C1 segment of cervical spinal cord (tissue), 14 donors: ENCODE measurements at places on chromosomes 4 and X.

DNA sequence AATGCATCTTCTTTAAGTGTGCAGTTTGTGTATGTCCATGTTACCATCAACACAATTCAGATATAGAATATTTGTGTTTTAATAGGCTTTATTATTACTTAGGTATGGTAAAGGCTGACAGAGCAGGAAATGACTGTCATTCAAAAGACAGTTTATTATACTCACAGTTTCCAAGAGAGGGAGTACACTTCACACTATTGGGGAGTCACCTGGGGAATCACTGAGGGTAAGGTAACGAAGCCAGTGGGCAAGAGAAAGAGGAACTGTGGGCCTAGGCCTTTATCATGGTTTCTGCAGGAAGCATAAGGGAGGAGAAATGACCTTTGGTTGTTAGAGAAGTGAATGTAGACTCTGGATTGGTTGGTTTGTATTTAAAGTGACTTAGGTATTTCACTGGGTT, 235.1 kb upstream of the HCCS start:
- no peak for DNase-seq

- DNase-seq = no peak
Observed at GRCh38 chr4:155709918-155710317, 43.3 kb downstream of the GUCY1A1 start.

DNA sequence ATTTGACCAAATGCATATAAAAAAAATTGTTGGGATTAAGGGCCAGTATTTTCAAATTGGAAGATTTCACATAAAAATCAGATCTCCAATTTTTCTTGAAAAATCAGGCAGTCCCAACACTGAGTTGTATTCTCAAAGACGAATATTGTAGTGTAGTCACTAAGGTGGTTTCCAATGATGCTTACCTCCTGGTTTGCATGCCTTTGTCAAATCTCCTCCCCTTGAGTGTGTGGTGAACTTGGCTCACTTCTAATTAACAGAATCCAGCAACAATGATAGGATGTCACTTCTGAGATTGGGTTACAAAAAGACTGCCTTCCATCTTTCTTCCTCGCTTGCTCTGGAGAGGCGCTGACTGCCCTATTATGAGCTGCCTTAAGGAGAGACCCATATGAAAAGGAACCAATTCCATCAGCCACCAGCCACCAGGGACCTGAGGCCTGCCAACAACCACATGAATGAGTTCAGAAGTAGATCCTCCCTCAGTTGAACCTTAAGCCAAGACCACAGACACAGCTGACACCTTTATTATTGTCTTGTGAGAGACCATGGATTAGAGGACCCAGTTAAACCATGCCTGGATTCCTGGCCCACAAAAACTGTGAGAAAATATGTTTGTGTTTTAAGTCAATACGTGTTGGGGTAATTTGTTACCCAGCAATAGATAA, 31.2 kb upstream of the TSPAN5 start:
- no peak for DNase-seq

GRCh38 chrX:101729986-101730385, 70.3 kb upstream of the ARMCX2 start:
- DNase-seq = no peak

DNA sequence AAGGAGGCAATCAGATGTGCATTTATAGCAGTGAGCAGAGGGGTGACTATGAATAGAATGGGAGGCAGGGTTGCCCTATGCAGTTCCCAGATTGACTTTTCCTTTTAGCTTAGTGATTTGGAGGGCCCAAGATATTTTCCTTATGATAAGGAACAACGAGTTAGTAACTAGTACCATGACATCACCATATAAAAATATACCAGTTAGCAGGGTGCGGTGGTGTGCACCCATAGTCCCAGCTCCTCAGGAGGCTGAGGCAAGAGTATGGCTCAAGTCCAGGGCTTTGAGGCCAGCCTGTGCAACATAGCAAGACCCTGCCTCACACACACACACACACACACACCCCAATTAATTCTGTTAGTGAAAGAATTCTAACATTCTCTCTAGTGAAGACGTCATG, 53.0 kb downstream of the IL13RA2 start:
- no peak for DNase-seq

GRCh38 chr4:178937130-178937529, 1494.9 kb upstream of the AGA start:
- DNase-seq = no peak

DNA sequence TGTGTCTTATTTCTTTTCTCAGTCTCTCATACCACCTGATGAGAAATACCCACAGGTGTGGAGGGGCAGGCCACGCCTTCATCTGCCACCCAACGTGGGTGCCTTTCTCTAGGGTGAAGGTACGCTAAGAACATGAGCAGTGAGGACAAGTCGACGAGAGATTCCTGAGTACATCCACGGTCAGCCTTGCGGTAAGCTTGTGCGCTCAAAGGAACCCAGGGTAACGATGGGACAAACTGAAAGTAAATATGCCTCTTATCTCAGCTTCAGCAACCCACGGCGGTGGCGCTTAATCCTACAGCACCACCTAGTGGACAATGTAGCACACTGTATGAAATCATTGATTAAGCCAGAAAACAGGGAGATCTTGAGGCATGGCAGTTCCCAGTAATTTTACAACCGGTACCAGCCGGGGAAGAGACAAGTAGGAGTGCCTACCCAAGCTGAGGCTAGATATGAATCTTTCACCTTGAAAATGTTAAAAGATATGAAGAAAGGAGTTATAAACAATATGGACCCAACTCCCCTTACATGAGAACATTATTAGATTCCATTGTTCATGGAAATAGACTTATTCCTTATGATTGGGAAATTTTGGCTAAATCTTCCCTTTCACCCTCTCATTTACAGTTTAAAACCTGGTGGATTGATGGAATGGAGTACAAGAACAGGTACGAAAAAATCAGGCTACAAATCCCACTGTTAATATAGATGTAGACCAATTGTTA, 63.0 kb downstream of the ZNF732 start:
- DNase-seq = peak; percentile 26

DNA sequence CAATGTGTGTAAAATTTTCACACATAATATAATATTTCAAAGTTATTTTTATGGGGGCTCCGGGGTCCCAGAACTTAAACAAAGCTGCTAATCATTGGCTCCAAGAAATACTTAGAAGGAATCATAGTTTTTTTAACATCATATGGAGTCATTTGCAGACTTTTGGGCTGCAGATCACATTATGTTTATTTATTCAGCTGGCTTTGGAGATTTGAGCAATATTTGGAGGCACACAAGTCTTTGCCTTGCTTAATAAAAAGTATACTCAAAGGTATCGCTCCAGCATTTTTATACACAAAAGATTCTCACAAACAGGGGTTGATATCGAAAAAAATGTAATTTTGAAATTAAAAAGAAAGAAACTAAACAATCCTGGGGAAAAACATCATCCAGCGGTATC, 382.5 kb upstream of the TENM3 start:
- DNase-seq = no peak

GRCh38 chr4:101850698-101851097, 60.2 kb downstream of the BANK1 start:
- DNase-seq = no peak

DNA sequence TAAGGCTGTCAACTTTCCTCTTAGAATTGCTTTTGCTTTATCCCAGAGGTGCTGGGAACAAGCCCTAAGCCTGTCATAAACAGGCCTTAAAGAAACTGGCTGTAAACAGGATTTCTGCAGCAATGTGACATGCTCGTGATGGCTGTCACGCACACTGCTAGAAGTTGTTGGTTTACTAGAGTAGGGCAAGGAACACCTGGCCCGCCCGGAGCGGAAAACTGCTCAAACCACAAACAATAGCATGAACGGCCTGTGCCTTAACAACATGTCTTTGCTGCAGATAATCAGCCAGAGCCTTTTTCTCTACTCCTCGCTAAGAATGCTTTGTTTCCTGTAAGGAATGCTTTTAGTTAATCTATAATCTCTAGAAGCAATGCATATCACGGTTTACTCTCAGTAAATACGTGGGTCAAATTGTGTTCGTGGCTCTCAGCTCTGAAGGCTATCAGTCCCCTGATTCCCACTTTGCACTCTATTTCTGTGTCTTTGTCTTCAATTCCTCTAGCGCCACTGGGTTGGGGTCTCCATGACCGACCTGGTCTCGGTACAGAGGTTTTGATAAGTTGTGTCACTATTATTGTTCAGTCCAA, 318.3 kb downstream of the GLUD2 start:
- no peak for DNase-seq

GRCh38 chrX:111039606-111040005, 56.4 kb upstream of the PAK3 start:
- no peak for DNase-seq

DNA sequence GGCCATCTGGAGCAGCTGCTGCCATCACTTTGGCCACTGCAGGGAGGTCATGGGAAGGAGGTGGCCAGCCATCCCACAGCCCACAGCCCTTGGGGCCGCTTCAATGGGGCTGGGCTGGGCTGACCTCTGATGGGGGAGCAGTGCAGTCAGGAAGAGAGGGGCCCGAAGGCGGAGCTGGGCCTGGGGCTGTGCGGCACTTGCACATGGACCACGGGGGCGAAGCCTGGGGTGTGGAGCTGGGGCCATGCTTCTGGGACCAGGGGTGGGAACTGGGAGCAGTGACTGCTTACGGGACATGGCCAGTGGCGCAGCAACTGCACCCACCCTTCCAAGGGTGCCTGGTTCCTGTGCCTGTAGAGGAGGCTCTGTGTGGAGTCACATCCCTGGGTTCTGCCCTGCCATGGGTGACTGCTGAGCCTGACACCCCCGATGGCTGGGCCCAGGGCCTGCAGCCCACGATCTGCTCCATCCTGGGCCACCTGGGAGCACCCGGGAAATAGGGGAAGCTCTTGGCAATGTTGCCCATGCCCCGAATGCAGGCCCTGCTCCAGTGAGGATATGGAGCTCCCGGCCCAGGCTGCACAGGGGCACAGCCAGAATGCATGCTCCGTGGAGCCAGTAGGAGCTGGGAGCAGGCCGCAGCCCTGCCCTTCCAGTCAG, 22.4 kb upstream of the SULT1B1 start:
- DNase-seq = no peak

DNA sequence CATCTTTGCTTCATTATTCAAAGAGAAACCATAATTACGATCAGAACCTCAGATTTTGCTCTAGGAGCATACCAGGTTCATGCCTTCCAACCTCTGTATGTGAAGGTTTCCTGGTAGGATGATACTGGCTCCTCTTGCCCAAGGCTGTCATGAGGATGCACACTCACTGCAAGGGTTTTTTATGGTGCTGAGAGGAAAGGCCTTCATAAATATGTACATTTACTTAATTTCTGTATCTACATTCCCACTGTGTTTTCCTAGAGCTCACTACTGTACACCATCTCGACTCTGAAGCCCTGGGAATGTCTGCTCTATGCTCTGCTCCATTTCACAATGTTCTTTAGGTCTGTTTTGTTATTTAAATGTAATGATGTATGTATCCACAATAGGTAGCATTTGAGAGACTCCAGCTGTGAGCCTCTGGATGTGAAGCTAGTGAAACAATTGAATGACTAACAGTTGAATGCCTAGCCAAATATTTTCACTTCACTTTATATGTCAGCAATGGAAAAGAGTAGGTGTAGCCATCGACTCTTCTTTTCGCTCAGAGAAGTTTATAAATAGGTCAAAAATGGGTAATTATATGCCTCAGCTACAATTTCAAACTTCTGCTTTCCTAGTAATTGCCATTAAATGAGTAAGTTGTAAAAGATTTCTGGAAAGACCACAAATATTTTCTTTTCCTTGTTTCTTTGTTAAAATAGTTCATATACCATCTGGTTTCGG, 228.0 kb downstream of the PALLD start:
- no peak for DNase-seq

DNA sequence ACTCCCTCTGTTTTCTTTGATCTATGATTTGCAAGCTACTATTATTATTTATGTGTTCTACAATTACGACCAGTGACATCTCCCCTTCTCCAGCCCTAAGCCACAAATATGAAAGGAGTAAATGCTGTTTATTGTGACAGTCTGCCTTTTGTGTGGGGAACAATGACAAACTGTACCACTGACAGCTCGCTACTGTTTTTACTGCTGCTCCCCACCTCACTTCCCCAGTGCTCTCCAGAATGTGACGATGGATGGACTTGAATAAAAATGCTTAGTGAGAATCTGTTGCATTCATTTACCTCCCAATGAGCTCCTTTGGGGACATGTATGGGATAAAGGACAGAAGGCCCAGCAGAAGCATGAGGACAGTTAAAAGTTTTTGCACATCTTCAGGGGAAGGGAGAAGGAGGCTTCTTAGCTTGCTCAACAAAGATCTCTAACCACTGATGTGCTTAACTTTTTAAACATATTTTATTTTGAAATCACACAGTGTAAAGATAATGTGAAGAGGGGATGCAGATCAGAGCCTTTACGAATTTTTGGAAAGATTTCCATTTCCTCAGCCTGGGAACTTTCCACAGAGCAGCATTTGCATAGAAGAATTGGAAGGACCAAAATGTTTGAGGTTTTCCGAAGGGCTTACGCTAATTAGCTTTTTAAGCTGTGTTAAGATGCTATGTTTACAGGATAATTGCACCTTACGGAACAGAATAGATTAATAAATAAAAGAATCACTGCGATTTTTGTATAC, 485.1 kb upstream of the TENM3 start:
- DNase-seq = no peak

DNA sequence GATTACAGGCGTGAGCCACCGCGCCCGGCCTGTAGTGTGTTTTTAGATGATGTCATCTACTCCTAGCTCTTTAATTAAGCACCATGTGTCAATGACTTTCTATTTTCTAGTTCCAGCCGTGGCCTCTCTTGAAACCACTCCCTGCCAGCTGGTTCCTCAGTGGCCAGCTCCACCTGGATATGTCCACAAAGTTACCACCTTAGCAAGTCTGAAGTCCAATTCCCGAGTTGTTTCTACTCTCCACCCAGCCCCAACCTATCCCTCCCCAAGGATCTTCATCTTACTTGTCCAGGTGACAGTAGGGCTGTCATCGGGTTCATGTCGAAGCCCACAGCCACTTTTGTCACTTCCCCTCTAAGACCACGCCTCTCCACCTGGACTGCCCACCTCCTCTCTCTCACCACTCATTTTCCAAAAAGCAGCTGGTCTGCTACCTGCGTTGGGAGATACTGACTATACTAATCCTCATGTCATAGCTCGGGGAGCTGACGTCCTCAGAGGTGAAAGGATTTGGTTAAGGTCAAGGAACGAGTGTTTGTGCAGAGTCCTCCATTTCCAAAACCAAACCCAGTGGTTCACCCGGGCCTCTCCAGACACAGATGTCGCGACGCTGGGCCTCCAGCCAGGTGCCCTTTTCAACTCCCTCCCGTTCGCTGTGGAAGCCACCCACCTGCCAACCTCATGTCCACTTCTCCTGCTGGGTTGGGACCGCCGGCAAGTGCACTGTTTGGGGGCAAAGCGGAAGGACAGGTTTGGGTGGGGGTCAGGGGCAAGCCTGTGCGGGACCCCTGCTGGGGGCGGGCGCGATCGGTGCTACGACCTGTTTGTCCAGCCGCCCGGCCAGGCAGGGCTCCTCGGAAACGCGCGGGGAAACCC, 704 bp downstream of the FAM3A start:
- DNase-seq = no peak
